ENCODE measurements at places on chromosomes 1 and 21. TPM values are rescaled to one million over a fixed set of nuclear protein-coding genes. Genes with fewer than 3 reads are reported as not detected.

DNA sequence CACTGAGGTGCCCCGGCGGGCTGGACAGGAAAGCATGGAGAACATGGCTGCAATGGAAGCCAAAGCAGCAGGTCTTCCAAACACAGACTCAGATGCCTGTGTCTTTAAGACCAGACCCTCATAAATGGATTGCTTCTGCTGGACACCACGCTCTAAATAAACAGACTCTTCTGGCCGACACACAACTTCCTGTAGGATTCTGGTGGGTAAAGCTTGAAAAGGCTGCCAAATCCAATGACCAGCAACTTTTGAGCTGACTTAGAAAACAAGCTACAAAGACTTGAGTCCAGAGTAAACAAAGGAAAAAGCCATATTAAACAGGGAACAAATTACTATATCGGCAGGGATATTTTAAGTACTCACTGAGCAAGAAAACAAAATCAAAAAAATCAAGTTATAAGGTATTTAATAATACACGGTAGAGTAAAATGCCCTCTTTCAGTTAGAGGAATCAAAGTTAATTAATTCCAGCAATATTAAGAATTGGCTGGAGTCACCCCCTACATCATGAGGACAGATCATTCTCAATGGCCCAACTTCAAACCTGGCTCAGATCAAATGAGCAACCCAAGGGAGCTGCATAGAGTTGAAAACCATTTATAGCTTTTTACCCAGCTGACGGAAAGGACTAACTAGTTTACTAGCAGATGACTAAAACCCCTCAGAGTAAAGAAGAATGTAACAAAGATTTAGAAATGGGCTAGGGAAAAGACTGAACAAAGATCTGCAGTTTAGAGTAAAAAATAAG lies 102.4 kb downstream of the TGFBR3 start:
- no peak for DNase-seq

GRCh38 chr1:213397638-213398037 lies 346.6 kb downstream of the RPS6KC1 start:
- DNase-seq: no peak

DNA sequence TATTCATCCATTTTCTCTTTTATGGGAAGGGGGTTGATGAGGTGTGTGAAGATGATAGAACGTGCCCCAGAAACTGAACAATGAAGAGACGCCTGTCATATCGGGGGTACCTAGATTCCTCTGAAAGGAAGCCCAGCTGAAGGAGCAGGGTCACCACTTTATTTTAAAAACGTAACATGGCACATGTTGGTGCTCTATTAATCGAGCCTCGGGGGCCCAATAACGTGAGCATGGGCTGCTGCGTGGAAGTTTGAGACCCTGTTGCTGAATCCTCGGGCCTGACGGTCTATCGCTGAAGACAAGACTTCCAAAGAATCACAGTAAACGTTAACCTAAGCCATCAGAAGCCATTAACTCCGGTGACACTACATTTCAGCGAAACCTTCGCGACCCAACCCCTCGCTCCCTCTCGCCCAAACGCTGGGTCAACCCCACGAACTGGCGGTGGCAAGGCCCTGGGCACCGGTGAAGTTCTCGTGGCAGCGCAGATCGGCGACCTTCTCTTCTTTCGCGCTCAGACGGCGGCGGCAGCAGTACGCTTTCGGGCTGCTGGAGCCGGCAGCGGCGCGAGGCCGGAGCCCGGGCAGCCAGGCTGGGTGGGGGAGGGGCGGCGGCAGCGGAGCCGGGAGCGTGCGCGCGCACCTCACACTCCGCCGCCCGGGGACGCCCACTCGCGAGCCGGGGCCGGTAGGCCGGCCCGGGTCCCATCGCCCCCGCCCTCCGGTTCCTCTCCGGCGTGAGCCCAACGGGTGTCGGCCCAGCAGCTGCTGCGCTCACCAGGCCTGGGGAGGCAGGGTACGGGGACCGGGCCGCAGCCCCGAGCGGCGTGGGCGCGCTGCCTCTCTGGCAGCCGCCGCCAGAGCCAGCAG lies 838 bp upstream of the MAN1A2 start:
- DNase-seq: peak; percentile 96

DNA sequence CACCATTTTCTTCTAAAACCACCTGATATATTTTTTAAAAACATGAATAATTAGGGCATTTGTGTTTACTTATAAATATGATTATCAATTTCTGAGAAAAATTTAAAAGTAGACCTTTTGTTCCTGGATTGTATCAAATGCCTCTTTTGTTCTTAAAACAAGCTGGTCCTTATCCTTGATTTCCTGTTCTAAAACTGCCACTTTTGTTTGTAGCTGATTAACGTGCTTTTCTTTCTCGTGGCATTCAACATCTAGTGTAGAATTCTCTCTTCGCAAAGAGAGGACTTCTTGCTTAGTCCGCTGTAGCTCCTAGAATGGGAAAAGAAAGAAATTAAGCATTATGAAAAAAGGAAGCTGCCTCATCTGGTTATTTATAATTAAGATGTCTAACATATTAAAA lies 25.0 kb downstream of the SASS6 start:
- DNase-seq: no peak

DNA sequence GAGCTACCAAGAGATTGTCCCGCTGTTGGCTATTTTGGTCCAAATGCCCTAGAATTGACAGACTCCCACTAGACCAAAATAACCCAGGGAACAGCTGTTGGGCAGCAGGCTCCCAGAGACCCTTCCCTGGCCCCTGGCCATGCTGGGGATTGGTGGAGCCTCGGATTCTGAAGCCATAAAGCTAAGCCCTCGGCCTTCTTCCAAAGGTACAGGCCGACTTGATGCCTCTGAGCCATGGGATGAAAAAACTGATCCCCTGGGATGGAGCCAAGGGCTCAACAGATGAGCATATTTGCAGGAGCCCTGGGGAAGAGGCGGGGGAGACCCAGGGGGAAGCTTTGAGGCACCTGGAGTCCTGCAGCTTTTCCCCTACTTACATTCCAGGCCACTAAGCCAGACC lies 1.0 kb upstream of the LRRC38 start:
- no peak for DNase-seq

GRCh38 chr1:199029401-199029800 lies 390.6 kb downstream of the PTPRC start:
- DNase-seq: no peak

DNA sequence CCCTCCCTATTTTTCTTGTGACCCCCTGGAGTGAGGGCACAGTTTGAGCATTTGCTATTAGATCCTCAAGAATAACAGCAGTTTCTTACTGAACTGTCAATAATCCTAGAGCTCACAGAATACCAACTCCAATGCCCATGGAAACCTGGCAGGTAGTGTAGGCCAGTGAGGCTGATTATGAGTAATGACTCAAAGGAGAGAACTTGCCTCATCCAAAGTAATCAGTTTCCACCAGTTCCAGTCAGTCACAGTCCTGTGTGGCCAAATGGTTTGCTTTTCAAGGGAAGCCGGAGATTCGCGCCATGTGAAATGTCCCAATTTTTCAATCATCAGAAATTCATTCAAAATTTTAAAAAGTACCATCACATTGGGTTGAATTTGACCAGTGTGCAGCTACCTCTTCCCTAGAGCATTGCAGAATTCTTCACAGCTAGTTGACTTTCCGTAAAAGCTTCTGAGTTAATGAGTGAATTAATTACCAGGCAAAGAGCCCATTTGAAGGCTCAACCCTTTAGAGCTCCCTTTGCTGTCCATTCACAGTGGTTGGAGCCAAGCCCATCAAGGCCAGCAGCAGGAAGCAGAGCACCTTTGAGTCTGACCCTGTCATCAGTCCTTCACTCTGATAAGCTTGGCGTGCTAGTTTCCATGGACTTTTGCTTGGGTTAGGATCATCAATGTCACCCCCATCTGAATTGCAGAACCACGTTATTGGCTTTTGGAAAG lies 170.3 kb downstream of the KAZN start:
- DNase-seq: no peak

DNA sequence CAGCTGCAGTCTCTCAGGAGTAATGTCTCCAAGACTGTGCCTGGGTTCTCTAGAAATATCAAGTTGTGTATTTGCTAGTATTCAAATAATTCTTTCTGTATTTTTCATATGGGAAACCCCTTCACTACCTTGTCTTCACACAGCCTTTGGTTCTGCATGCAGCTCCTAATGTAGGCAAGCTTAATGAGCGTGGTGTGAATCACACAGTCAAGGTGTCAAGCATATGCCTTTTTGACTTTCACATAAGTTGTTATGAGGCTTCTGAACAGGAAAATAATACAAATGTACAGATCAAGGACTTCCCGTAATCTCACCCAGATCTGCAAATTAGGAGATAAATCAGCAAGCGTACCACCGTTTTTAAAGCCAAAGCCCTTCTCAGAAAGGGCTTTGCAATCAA lies at the start of gene FCRL3:
Gene FCRL3, minus strand, starts transcription at position 38 of the 400 bp plus-strand sequence. CDS start 280 bp downstream, outside the sequence.
- no peak for DNase-seq

DNA sequence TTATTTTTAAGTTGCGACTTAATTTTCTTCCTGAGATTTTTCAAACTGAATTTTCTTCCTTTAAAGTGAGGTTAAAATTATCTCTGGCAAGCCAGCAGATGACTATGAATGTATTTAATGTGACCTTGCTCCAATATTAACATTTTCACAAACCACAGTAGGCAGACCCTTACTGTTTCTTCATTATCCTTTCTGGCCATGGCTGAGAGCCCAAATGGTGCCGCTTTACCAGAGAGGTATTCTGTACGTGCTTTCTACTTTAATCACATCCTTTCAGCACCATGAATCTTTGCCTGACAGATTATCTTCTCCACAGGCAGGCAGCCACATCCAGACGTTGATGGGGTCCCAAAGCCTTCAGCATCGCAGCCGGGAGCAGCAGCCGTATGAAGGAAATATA lies 129.6 kb downstream of the LRRC40 start:
- DNase-seq: no peak

KCNA2 gene
- total RNA-seq: 1.5 TPM

ITPKB gene
- 9.6 TPM for total RNA-seq

ATAD3B gene
- total RNA-seq: 5.6 TPM

All from right cardiac atrium (tissue), 5 donors.